Astrocyte (in vitro differentiated cells and primary cell): ENCODE measurements at places on chromosomes 7 and 10.

DNA sequence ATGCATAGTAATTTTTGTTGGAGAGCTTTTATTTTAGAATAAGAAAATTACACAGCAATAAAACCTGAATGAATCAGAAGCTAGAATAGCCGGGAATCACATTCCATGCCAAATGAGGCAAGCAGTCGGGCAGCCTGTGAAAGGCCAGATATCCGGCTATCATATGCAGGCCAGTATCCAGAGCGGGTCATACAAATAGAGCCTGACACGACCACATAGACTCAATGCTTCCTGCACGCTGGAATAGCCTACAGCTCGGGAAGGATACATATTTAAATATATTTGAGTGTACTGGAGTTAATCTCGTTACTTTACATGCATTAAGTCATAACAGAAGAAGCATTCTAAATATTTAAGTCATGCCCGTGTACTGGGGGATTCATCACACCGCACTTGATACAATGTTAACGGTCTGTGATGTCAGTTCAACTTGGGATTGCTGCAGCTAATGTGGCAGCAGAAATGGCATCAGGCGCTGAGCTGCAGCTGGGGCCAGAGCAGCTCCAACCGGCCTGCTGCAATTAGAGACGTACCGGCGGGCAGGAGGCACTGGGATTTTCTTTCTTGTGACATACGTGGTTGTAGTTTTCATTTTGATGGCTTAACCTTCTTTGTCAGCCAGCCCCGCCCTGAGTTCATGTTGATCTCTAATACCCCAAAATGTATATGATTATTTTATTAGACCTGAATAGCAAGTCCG lies 112.0 kb downstream of the EBF3 start:
- no peak for DNase-seq

GRCh38 chr7:128783143-128783861 lies 7.7 kb upstream of the OPN1SW start:
- peak; percentile 63 for DNase-seq

- DNase-seq: no peak
Observed at GRCh38 chr7:30352169-30352568, 67.8 kb downstream of the ZNRF2 start.

DNA sequence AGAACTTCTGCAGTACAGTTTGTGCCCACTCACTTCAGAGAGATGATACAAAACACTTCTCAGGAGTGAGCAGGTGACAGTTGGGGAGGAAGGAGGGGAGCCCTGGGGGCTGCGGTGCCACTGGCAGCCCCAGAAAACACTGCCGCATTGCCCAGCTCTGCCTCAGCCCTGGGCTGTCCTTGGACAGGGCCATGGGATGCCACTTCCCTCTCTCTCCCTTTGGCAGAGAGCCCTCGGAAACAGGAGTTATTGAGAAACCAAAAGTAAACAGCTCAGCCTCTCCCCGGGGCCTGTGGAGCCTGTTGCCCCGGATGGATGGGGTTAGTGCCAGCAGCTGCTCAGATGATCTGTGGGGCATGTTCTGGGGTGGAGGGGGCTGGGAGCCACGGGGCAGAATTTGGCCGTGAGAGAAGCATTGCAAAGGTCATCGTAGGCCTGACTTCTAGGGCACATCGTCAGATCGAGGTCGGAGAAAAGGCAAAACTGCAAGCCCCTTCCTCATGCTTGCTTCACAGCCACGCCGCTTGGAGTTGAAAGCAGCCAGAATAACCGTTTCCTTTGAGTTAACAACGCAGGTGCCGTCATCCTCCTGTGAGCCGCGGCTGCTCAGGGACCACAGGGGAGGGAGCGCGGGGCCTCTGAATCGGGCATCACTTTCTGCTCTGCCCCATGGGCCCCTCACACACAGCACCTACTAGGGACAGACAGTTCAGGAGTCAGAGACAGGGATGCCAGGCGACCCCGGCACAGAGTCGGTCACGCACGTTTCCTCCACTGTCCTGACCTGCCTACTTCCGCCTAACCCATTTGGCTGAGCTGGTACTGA lies 256.4 kb downstream of the CAMK1D start:
- DNase-seq: peak; percentile 40

- DNase-seq: no peak
Observed at GRCh38 chr7:157703534-157704195, 366.9 kb downstream of the DNAJB6 start.

DNA sequence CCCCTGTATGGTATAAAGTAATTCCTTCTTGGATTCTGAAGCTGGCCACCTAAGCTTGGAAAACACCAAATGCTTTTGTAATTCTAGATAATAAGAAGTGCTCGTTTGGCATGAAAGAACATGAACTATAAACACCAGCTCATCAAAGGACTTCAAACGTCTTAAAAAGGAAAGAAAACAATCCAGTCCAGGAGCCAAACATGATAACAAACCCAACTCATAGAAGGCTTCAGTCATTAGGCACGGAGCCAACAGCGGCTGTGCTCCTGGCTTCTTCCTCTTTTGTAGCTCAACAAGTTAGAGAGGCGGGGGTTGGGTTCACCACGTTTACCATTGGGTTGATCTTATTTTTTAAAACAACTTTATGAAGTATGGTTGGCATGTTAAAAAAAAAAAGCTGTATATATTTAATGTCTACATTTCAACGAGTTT lies 56.4 kb upstream of the ECHDC3 start:
- peak; percentile 77 for DNase-seq

GRCh38 chr10:119166118-119166500 lies 595 bp upstream of the SFXN4 start:
- no peak for DNase-seq

DNA sequence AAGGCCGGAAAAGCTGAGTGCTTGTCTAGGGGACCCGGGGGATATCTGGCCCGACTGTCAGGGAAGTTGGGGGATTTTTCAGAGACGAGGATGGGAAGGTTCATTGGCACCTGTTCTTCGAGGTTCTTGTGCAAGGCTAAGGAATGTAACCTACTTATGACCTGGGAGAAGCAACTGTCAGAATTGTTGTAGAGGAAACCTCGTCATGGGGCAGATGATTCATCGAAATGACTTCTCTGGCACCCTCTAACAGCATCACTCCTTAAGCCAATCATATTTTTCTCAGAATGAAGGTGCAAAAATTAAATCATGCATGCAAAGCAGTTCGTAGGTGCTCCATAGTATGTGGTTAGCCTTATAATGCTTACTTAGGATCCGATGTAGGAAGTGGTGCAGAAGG lies 58.6 kb downstream of the PLXDC2 start:
- peak; percentile 35 for DNase-seq

DNA sequence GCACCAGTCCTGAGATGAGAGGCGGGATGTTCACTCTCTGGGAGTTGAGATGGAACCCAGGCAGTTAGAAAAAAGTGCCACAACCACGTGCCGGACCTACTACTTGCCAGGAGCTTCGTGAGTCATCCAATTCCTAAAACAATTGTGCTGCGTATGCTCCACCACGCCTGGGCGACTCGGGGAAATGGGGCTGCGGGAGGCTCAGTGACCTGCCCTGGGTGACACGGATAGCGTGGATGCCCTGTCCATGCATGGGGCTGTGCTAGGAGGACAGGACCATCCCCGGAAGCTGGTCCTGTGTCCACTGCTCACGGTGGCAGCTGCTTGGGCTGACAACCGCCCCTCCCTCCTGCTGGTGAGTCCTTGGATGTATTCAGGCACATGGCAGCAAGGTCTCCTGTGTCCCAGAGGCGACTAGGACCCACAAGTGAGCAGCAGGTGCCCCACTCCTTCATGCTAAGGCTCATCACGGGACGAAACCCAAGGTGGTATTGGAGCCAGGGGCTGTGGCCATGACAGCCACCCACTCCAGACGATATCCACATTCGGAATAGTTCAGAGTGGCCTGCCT lies 90.4 kb downstream of the BMS1 start:
- no peak for DNase-seq

DNA sequence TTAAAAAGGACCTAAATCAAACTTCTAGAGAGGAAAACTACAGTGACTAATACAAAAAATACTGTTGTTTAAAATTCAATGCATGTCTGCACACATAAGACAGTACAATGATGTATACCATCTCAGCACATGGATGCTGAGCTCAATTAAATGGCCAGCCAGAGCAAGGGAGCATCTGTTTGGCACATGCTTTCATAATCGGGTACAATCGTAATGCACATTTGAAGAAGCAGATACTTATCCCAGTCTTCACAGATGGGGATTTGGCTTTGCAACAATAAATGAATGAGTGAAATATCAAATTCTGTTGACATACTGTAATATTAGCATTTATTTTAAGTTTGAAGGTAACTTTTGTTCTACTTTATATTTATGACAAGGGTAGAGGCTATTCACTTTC lies 187.8 kb downstream of the CRPPA start:
- no peak for DNase-seq

- peak; percentile 70 for DNase-seq
Observed at GRCh38 chr10:73907841-73908517, 3.0 kb upstream of the PLAU start.

- peak; percentile 51 for DNase-seq
Observed at GRCh38 chr10:114388275-114388674, 16.0 kb downstream of the AFAP1L2 start.

- no peak for DNase-seq
Observed at GRCh38 chr10:34017281-34017680, 682.8 kb upstream of the NRP1 start.

DNA sequence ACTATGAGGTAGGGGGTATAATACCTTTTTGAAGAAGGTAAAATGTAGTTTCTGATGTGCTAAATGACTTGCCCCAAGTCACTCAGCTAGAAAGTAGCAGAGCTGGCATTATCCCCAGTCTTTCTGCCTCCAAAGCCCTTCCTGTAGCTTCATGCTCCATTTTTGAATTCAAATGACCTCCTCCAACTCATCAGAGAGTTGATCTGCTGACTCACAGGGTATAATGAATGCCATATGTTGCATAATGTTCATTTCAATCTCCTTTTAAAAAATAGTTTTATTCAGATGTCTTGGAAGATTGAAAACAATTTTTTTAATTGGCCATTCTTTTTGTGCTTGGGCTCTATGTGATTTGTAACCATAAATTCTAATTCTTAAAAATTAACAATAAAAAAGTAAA lies 272.8 kb upstream of the IMMP2L start:
- peak; percentile 82 for DNase-seq

GRCh38 chr7:64630496-64630895 lies 35.4 kb upstream of the ZNF107 start:
- DNase-seq: no peak

DNA sequence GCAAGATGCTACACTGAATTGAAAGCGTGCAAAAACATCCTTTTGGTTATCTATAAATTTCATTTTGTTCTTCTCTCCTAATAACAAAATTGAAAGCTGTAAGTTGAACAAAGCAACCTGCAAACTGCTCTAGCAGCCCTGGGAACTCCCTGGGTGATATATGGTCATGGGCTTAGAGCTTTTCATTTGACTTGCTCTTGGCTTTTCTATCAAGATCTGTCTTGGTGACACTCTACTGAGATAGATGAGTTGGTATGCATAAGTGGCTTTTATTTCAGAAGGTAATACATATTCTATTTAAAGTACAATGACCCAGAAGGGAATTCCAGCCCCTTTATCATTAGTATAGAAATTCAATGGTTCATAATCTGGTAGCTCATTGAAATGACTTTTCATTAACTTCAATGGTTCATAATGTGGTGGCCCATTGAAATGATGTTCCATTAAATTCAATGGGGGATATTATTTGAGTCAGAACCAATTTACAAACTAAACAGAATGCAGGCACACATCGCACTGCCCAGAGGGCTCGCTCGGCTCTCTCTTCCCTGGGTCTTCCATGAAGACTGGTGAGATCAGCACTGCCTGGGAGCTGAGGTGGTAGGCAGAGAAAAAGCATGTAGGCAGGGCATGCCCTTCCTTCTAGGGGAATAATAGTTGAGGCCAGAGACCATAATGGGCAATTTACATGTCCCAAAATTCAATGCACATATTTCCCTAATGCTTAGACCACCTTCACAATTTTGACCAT lies 10.1 kb upstream of the KCNMA1 start:
- DNase-seq: no peak

DNA sequence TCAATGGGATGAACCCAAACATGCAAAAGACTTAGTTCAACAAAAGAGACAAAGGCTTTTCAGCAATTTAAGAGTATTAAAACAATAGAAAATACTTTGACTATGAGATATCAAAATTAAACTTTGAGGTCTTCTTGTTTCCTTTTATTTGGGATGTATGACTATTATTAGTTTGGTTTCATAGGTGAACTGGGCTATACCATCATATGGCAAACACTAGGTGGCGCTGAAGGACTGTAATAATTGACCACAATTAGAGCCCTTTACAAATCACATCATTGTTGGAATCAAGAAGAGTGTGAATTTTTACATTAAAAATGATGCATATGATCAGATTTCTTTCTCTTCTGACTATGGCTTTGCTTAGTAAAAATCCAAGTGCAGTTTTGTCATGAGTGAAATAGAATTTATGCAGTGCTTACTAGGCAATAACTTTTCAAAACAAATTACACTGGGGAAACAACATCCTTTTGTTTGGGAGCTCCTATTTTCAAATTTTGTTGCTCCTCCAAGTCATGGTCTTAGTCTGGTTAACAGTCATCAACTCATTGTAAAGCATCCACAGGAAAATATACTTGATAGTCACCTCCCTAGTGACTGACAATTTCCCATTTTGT lies 14.7 kb upstream of the NXPH1 start:
- peak; percentile 25 for DNase-seq

DNA sequence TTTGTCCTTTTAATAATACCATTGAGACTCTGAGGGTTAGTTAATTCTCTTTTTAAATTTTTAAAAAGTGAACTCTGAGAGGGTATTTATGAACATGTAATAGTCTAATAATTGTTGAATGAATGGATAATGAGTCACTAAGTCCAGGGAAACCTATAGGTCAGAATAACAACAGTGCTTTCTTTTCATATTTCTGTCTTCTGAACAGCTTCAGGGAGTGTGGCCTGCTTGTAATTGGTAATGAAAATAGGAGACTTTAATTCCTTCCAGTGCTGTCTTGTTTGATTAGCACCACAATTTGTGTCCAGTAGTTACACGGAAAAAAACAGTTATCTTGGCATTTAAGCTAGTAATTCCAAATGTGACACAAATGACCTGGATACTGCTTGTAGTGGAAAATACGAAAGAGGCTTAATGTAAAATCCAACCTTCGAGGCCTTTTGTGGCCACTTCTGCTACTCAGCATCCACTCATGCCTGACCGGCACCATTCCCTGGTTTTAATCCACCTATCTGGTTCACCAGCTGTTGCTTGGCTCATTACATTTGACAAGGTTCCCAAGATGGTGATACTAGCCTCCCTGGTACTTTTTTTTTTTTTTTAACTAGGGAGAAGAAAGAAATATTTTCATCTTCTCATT lies 149.3 kb upstream of the IMMP2L start:
- DNase-seq: no peak

GRCh38 chr7:2070151-2070763 lies 162.5 kb downstream of the MAD1L1 start:
- no peak for DNase-seq

DNA sequence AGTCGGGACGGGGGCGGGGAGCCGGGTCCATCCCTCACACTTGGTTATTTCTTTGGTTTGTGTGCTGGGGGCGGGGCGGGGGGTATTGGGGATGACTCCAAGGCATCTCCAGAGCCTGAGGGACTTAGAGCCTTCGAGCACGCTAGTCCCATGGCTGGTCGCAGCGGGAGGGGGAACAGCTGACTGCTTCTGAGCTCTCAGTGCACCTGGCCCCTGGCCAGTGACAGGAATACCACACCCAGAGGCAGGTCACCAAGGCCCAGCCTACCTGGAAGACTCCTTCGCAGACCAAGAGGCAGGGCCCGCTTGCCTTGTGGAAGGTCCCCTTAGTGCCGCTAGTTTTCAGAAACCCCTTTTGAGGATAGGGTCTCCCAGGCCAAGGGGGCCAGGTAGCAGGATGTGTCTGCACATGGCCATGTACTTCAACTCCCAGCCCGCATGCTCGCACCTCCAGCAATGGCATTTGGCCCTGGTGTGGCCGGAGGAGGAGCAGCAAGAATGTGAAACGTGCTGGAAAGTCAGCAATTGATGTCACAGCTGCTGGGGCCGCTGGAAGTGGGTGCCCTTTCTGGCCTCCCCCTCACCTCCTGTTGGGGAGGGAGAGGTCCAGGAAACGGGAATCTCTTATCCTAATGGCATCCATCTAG lies 40.3 kb downstream of the AGAP3 start:
- DNase-seq: no peak
